Sigmoid colon (tissue), 7 donors: ENCODE measurements at places on chromosomes 4 and X. TPM values are rescaled to one million over a fixed set of nuclear protein-coding genes. Genes with fewer than 3 reads are reported as not detected.

The SMIM20 gene
- total RNA-seq, result 46.7 TPM

The PFKFB1 gene
- total RNA-seq, result 1.1 TPM

The SMIM31 gene
- total RNA-seq, result not detected

The PDZD4 gene
- total RNA-seq, result 16.6 TPM

The MSANTD1 gene
- total RNA-seq, result 0.16 TPM

The APBB2 gene
- 108 TPM for total RNA-seq

The NUDT10 gene
- total RNA-seq, result 11.8 TPM

The PTPN13 gene
- total RNA-seq, result 16.1 TPM

The MTHFD2L gene
- 27.1 TPM for total RNA-seq

The RAB41 gene
- total RNA-seq, result not detected

The ADRA2C gene
- total RNA-seq, result 0.33 TPM

The UCP1 gene
- total RNA-seq, result not detected
